ENCODE measurements at places on chromosomes 11 and 22.
A peak's percentile ranks its signal among the peaks of the same experiment; 100 is the strongest.

DNA sequence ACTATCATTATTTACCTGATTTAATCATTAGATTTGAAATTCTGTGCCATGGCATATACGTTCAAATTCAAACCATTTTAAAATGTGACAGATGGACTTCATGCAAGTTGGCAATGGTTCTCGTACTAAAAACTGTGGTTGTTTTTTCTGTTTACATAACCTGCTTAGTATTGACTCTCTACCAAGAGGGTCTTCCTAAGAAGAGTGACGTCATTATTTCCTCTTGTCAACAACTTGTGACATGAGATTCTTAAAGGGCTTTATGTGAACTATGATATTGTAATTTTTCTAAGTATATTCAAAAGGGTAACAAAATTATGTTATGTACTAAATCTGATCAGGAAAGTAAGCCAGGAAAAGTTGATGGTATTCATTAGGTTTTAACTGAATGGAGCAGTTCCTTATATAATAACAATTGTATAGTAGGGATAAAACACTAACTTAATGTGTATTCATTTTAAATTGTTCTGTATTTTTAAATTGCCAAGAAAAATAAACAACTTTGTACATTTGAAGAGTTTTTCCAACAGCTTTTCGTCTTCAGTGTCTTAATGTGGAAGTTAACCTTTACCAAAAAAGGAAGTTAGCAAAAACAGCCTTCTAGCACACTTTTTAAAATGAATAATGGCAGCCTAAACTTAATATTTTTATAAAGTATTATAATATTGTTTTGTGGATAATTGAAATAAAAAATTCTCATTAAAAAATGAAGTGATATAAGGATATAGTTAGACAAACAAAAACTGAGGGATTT, 87.0 kb downstream of the GRK3 start:
- DNase-seq, result no peak

GRCh38 chr11:3022300-3022967, 30.3 kb upstream of the NAP1L4 start:
- DNase-seq, result no peak

DNA sequence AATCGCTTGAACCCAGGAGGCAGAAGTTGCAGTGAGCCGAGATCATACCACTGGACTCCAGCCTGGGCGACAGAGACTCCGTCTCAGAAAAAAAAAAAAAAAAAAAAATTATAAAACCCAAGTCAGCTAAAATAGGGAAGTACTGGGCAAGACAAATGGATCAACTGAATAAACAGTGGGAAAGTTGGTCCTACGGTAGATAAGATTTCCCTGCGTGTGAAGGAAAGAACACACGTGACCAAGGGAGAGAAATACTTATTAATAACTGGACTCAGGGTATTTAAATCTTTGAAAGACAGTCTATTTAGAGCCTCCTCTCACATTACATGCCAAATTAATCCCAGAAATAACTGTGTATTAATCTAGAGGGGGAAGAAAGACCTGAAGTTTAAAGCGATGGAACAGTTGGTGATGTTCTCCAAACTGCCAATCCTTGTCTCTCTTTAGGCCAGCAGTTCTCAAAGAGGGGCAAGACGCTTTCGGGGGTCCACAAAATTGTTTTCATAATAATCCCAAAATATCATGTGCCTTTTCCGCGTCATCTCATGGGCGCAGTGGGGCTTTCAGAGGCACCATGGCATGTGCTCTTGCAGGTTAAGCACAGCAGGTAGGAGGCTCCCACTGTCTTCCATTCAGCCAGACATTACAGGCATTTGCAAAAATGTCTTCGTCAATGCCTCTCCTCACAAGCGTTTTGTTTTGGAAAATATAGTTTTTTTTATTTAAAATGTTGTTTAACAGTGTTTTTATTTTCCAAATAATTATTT, 6.6 kb downstream of the RTL6 start:
- no peak for DNase-seq

GRCh38 chr11:9851366-9851765, 187.5 kb downstream of the SWAP70 start:
- DNase-seq, result no peak

- no peak for DNase-seq
Measured at GRCh38 chr22:50175921-50176849, 5.7 kb downstream of the PANX2 start.

DNA sequence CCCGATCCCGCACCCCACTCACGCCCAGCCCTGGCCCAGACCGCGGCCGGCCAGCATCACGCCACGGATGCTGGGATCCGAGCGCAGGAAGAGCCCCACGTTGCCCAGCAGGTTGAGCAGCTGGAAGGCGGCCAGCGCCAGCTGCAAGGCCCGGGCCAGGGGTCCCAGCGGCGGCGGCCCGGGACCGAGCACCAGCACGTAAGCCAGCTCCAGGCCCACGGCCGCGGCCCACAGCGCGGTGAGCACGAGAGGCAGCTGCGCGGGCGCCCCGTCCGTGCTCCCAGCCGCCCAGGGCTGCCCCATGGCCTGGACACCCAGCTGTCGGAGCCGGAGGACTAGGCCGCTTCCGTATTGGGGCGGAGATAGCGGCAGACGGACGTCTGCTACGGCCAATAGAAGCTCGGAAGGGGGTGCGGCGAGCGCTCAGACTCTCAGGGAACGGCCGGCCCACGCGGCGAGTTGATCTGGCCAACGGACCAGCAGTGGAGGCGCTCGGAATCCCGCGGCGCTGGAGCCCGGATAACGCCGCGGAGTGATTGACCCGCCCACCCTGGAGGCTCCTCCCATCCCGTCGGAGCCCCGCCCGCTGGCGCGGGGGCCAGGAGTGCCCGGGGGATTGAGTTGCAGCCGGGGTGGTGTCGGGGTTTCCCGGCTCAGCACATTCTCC, at the start of gene ZDHHC24:
ZDHHC24 (minus strand) TSS at position 348 of the 667 bp plus-strand sequence; CDS start at position 303, 45 bp downstream.
- DNase-seq, result peak; percentile 96

- no peak for DNase-seq
Measured at GRCh38 chr11:76317296-76317695, 63.6 kb downstream of the THAP12 start.

GRCh38 chr11:2741377-2742131, 41.8 kb upstream of the KCNQ1OT1 start:
- DNase-seq, result no peak

GRCh38 chr11:70697701-70698100, 299.4 kb downstream of the CTTN start:
- no peak for DNase-seq

DNA sequence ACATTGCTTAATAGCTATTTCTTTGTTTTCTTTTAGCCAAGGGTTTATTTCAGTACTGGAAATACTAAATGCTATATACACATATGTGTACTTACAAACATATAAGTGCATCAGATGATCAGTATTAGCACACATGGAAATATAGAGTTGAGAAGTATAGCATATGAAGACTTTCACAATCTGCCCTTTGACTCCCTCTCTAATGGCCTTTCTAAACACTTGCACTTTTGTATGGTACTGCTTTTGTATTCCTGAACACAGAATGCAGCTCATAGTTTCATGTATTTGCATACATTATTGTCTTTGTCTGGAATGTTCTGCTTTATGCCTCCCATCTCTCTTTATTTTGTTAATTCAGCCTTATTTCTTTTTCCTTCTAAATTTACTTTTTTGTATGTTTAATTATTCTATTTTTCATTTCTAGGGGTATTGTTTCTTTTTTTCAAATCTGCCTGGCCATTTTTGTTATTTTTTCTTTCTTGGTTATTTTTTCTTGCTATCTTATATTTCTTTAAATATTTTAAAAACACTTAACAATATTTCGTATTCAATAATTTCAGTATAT, 28.8 kb downstream of the ACER3 start:
- no peak for DNase-seq

DNA sequence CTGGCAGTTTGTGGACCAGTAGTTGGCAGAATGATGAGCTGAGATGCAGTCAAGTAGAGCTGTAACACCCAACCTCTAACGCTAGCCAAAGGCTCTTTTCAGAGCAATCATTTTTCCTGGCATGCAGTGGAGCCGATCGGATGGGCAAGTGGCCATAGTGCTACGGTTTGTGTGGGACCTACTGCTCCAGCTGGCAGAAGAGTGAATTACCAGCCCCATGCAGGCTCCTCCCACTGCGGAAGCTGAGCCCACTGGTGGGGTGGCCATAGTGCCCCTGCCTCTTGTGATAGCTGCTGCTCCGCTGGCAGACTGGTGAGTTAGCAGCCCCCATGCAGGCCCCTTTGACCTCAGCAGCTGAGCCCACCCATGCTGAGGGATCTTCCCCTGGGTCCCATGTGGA, 27.0 kb upstream of the SC5D start:
- DNase-seq, result no peak

DNA sequence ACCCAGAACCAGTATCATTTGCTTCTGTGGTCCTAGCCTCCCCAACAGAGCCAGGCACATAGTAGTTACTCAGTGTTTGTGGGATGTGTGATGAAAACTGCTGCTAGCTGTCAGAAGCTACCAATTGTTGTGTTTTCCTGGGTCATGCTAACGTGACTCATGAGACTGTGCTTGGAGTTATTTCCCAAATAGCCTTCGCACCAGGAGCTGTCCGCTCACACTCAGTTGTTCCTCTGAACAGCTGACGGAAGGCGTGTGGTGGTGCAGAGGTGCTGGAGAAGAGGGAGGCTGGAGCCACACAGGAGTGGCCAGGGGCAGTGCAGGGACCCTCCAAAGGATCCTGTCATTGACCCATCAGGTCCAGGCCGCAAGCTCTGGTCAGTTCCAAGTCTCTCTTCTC, 53.9 kb upstream of the TBCEL start:
- no peak for DNase-seq

GRCh38 chr22:23213581-23214334, 33.4 kb downstream of the BCR start:
- no peak for DNase-seq

GRCh38 chr11:103007521-103007920, 52.0 kb upstream of the MMP13 start:
- no peak for DNase-seq

DNA sequence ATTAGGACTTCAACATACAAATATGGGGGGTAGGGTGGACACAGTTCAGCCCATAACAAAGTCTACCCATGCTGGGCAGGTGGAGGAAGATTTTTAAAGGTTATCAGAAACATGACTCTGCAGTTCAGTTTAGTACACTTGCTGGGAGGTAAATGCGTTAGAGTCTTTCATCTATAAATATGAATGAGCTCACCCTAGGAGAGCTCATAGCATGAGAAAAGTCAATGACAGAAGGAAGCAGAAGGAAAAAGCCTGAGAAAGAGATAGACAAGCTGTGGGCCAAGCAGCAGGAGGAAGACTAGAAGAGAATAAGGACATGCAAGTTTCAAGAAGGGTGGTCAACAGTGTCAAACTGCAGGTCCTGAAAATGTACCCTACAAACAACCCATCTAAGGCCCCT, 27.0 kb upstream of the FSHB start:
- DNase-seq, result no peak

DNA sequence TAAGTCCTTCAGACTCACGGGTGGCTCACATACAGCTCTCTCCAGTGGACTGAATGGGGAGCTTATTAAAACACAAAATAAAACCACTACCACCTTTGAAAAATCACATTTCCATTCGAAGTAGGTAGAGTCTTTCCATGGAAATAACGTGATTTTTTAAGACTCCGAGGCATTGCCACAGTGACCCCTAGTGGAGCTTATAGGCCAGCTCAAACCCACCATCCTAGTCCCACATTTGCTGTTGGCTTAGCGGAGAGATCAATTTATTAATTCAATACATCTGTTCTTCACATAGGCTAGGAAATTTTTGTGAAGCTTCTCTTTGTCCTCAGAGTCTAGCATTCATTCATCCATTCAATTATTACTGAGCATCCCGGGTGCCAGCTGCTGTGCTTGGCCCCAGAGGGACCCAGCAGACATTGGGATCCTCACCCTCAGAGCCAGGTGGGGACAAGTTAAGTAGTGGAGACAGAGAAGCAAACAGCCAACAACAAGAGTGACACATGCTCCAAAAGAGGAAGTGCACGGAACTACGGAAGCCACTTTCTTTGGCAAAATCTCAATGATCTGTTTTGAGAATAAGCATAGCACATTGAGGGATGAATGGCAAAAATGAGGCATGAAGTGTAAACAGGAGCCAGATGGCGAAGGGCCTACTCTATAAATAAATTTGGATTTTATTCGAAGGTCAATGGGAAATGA, 10.2 kb upstream of the P4HA3 start:
- no peak for DNase-seq

DNA sequence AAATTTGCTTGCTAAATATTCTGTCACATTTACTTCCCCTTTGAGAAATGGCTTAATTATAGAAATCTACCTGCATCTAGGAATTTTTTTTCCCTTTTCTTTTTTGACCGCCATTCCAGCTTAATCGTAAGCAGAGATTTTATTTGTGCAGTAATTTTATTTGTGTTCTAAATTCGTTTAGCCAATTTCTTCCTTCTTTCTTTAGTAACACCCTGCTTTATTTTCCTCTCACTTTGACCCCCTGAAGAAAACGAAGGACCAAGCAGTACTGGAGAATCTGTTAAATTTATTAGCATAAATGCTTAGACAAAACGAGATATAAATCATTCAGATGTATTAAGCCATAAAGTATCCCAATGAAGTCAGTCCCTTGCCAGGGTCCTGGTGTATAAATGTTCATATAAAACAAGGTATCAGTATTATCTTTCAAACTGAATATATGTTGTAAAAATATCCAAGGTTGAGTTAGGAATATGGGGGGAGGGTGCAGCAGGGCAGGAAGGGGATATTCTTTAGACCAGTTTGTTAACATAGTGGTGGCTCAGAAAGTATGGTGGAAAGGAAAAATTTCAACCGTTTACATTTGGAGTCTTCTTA, 5.1 kb upstream of the WT1 start:
- DNase-seq, result no peak

GRCh38 chr11:65047581-65048422, 6.8 kb downstream of the SAC3D1 start:
- DNase-seq, result no peak

- DNase-seq, result no peak
Measured at GRCh38 chr22:40289991-40290459, 56.3 kb upstream of the ADSL start.

GRCh38 chr22:32904044-32904443, 102.5 kb downstream of the TIMP3 start:
- DNase-seq, result peak; percentile 69

DNA sequence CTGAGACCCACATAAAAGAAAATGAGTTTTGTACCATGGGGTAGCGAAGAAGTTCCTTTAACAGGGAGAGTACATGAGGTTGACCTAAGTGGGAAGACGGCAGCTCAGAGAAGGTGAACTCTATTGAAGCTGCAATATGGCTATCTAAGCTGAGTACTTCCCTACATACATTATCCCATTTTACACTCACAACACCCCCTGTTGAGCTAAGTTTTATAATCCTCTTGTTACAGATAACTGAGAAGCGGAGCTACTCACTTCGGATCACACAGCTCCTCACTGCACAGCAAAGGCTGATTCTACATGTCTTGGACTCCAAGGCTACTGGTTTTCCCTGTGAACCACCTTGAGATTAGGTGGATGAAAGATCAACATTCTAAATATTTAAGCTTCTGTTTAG, 8.2 kb upstream of the PIWIL4 start:
- DNase-seq, result no peak

GRCh38 chr11:126190792-126191191, 20.7 kb downstream of the RPUSD4 start:
- DNase-seq, result no peak

Data from NCI-H2227 treated with DMSO at 0.1 percent for 48 hours (cell line).